ENCODE measurements at places on chromosomes 12 and 14.

- no peak for DNase-seq
These were observed 28.1 kb downstream of the BLTP3B start for GRCh38 chr12:100114574-100114973.

DNA sequence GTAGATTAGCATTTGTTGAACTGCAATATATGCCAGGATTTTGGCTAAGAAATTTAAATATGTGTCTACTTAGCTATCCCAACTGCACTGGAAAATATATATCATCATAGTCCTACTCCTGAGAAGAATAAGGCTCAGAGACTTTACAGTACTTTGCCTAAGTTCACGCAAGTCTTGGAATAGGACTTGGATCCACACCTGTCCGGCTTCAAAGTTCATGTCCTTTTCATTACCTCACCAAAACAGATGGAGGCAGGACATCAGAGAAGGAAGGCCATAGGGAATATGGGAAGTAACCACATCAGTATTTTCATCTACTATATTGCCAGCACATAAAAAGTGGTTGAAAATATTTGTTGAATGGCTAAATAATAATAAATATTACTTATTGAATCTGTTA lies 358.5 kb downstream of the PRKD1 start:
- no peak for DNase-seq

DNA sequence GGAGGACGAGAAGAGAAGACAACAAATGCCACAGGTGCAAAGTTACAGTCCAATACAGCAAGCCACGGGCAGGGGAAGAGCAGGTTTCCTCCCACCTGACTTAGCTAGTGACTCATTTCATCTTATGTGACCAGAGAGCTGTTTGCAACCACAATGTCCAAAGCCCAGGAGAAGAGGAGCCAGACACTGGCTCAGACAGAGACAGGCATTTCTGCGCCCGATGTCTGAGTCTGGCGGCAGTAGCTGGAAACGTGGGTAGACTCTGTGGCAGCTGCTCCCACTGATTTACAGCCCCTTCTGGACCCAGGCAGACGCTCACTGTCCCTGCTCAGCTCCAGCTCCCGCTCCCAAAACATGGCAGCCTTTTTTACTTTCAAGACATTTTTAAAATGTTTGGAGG lies 60.0 kb downstream of the CHGA start:
- peak; percentile 4 for DNase-seq

- DNase-seq: no peak
These were observed 275.4 kb downstream of the TRHDE start for GRCh38 chr12:72547573-72547972.

GRCh38 chr14:21087294-21088091 lies 11.0 kb downstream of the ZNF219 start:
- DNase-seq: peak; percentile 64

- DNase-seq: no peak
These were observed 51.1 kb downstream of the RAB35 start for GRCh38 chr12:120065472-120065871.

DNA sequence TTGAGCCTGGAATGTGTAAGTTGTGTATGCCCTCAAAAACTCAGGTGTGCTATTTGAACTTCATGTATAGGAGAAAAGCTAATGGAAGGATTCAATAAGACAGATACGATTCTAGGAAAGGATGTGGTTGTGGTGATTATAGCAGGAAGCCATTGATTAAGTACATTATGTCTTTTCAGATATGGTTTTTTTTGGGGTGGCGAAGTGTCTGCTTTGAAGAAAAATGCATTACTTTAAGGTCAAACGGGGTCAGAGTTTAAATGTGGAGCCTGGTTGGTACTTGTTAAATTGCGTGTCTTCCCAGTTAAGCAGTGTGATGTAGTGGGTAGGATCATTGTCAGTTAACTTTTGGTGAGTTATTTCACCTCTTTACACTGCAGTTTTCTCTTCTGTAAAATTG lies 13.0 kb upstream of the NUP107 start:
- DNase-seq: no peak

GRCh38 chr14:74763803-74764531 lies 851 bp downstream of the YLPM1 start:
- peak; percentile 18 for DNase-seq

- no peak for DNase-seq
These were observed 151.4 kb upstream of the SSTR1 start for GRCh38 chr14:38056270-38056669.

DNA sequence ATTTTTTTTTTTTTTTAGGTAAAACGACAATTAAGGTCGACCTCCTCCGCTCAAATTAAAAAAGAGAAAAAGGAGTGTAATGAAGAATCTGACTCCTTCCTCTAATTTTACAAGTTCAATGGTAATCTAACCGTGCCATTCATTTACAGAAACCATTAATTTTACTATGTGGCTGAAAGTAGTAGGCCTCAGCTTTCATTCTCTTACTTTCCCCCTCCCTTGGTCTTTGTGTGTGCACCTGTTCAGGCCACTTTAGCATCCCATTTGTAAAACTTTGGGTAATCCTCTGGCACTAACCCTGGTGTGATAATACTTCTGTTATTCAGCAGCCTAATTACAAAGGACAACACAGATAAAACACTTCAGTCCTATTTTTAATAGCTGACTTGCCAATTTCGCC lies 128.1 kb downstream of the ASCL1 start:
- DNase-seq: no peak

DNA sequence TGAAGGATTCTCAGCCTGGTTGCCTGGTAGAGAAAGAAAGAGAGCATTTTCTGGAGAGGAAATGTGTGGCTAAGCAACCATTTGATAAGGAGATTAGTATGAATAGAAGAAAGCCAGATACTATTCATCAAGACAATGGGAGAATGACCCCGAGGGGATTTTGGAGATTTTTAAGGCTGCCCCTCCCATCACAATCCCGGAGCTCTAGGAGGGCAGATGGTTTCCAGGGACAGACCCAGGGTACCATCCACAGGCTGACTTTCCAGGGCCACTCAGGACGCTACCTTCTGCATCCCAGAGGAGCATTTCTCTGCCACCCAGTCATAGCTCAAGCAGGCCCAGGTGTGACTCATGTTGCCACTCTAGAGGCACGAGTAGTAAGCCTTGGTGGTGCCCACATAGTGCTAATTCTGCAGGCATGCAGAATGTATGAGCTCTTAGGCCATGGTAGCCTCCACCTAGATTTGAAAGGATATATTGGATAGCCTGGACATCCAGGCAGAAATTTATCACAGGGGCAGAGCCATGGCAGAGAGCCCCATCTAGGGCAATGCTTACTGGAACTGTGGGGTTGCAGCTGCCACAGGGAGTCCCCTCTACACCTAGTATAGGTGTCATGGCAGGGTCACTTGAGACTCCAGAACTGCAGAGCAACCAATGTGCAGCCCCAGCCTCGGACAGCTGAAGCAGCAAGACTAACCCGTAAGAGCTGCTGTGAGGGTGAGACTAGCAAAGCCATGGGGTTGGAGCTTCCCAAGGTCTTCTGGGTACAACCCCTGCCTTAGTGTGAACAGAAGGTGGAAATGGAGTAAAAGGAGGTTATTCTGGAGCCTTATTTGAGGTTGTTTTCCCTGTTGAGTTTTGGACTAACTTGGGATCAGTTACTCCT lies 366.0 kb downstream of the ZFP36L1 start:
- DNase-seq: no peak

DNA sequence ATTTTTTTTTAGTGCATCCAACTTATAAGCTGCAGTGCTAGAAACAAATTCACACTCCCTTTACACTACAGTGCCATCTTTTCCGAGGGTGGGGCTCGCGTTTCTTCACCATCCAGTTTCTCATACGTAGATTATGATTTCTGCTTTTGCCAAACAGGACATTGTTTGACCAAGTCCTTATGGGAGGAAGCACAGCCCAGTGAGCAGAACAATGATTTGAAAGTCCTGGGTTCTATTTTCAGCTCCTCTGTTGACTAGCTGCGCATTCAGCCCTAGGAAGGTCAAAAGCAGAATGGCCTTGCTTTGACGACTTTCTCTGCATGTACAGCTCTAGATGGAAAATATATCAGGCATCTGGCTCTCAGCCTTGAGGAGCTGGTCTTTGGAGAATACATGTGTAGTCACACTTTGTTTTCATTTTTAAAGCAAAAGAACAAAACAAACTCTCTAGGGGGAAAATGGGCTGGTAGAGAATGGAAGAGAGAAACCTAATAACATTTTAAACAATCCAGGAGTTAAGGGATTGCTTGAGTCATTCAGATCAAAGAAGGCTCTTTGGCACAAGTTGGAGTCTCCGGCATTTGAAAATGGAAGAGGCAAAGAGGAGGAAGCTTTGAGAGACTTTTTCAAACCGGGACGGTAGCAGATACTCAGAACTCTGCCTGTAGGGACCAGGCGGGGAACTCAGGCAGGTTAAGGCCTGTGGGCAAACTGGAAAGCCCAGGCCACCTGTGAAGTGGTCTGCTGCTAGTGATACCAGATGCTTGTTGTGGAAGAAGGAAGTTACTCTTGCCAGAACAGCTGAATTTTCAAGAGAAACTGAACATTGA lies 257.3 kb upstream of the PLEKHG7 start:
- peak; percentile 57 for DNase-seq

GRCh38 chr14:93969082-93969828 lies 7.1 kb downstream of the ASB2 start:
- DNase-seq: peak; percentile 70

DNA sequence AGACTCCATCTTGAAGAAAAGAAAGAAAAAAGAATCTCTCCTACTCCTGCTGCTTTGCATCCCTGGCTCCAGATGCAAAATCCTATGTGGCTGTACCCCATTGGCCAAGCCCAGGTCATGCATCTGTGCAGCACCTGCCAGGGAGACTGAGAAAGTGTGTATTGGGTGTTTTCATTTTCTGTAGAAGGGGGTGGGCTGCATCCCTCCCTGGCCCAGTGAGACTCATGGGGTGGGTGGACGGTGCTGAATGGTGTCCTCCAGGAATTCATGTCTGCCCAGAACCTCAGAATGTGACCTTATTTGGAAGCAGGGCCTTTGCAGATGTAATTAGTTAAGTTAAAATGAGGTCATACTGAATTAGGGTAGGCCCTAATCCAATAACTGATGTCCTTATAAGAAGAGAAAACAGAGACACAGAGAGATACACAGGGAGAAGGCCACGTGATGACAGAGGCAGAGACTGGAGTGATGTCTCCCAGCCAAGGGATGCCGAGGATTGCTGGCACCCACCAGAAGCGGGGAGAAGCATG lies 23.2 kb downstream of the MOAP1 start:
- no peak for DNase-seq

- no peak for DNase-seq
These were observed 92.7 kb downstream of the MED13L start for GRCh38 chr12:116184763-116185162.

DNA sequence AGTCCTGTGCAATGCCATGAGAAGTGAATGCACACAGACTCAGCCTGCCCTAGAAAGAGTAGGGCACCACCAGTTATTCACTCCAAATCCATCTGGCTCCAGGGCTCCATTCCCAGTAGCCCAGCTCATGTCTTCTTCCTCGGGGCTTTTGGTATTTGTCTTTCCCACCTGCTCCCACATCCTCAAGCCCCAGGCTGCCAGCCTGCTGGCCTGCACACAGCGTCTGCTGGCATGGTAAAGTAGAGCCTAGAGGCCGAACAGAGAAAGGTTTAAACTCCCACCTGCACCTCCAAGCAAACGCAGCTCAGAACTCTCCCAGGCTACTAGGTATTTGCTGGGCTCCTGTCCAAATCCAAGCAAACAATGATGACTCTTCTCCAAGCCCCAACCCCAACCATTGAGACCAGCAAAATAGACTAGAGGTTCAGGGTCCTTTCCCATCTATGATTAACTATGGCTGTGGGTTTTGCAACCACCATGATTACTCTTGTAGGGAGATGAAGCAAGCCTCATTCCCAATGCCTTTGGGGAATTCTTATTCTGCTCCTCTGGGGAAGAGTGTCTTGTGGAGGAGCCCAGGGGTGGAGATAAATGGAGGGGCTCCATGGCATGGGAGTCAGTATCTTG lies 5.2 kb upstream of the VDR start:
- no peak for DNase-seq

GRCh38 chr14:33930439-33930838 lies 20.4 kb downstream of the EGLN3 start:
- no peak for DNase-seq

GRCh38 chr12:51392556-51393237 lies 1.5 kb upstream of the GALNT6 start:
- no peak for DNase-seq

DNA sequence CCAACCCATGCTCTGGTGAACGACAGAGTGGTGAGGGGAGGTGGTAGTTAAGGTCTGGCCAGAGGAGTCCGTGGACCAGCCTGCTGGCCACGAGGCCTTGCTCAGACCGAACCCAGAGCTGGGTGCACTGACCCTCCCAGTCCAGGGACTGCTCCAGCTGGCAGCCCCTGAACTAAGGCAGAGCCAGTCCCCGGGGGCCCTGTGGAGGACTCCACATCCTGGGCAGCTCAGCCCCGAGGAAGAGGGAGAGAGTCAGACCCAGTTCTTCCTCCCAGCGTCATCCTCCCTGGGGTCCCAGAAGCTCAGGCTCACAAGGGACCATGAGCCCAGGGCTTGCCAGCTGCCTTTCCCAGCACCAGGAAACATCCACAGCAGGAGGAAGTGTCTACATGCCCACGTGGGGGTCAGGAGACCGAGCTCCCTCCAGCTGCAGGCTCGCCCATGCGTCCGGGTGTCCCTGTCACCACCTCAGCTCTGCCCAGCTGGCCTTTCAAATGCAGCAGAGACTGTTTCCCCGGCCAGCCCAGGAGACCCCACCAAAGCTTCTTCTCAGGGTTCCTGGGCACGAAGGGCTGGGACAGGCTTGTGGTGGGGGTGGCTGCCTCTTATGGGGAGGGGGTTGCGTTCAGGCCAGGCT lies 194.4 kb downstream of the KIF26A start:
- no peak for DNase-seq

DNA sequence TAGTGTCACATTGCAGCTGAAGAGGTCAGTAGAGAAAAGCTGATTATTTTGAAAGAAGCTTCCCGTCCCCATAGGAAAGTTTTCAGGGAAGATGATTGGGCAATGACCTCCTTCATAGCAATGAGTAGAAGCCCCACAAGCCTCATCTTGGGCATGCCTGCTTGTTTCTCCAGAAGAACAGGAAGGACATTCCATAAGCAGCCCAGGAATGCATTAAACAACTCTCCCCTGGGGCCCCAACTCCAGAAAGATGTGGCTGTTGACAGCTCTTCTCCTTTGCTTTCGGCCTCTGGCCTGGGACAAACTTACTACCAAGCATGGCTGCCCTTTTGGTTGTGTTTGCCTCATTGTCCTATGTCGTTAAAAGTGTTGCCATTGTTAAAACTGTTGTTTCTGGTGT lies 5.7 kb upstream of the VDR start:
- no peak for DNase-seq

- DNase-seq: no peak
These were observed 51.4 kb downstream of the VCPKMT start for GRCh38 chr14:50064993-50065392.

DNA sequence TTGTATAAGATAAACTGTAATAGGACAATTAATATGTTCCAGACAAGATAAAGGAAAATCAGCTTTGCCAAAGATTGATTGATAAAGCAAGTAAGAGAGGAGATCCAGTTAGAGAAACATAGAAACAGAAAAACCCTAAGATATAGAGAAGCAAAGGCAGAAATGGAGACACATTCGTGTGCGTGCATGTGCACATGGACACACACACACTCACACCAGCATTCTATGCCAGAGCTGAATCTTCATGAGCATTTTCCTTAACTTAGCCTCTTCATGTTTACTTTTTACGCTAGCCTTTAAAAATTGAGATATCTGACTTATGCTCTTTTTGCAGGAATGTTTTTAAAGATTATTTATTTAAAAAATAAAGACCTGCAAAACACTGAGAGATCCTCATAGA lies 168.5 kb upstream of the ATP2B1 start:
- DNase-seq: no peak

GRCh38 chr14:26820572-26820971 lies 222.7 kb upstream of the NOVA1 start:
- no peak for DNase-seq

Measured in heart left ventricle (tissue), 16 donors.